Motor neuron (in vitro differentiated cells): ENCODE measurements at places on chromosomes 6 and 20. TPM values are rescaled to one million over a fixed set of nuclear protein-coding genes. Genes with fewer than 3 reads are reported as not detected.

DNA sequence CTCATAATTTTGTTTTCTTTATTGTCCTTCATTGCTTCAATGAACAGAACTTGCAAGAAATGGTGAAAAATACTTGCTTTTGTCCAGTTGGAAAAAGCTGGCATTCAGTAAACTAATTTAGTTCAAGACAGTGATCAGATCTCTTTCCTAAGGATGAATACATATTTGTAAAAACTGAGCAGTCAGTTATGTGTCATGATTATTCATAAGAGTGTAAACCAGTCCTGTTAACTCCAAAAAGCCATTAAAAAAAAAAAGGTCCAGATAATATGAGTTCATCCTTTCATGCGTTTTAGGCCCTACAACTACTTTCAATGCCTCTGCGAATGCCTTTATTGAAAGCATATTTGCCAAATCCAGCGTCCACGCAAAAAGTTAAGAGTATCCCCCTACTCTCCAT lies 609 bp downstream of the PGM3 start:
- no peak for ATAC-seq

DNA sequence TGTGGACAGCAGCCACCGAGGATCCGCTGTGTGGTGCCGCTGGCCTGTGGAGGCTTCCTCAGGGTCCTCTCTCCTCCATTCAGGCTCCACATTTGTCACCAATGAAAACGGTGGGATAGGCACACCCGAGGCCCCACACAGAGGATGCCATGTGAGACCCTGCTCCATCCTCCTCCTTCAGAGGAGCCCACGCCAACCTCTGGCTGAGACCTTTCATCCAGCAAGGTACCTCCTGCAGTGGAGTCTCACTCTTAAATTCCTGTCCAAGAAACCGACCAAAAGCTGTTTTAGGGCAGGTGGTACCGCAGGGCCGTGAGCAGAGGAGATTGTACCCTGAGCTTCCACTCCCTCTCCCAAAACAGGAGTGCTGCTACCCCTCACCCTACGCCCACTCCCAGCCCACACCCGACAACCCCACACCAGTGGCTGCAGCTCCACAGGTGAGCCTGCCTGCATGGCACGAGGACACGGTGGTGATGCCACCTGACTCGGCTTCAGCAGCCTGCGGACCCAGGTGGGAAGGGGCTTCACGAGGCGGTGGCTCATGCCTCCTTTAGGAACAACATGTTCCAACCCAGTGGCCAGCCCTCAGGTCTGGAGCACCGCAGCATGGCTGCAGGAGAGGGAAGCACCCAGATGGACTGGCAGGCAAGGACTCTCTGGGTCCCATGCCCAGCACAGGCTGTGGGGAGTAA lies 237.6 kb upstream of the AFDN start:
- no peak for ATAC-seq

DNA sequence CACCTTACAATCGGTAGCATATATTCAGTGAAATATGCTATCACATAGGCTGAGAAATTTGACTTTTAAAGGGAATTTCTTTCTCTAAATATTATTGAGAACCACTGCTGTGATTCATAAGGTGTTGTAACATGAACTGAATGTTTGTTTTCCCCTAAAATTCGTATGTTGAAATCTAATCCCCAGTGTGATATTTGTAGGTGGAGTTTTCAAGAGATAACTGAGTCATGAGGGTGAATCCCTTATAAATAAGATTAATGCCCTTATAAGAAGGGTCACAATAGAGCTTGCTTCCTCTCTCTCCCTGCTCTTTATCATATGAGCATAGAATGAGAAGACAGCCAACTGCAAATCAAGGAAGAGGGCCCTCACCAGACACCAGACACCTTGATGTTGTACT lies 64.8 kb downstream of the LMBRD1 start:
- peak; percentile 24 for ATAC-seq

GRCh38 chr6:71531006-71531405 lies 242.4 kb downstream of the OGFRL1 start:
- ATAC-seq, result no peak

The LRRC73 gene
- total RNA-seq, result 2.0 and 2.6 TPM in 2 replicates

GRCh38 chr6:44138717-44139350 lies 11.5 kb downstream of the TMEM63B start:
- no peak for ATAC-seq

The TMEM200A gene
- 9.4 and 9.5 TPM in 2 replicates for total RNA-seq

DNA sequence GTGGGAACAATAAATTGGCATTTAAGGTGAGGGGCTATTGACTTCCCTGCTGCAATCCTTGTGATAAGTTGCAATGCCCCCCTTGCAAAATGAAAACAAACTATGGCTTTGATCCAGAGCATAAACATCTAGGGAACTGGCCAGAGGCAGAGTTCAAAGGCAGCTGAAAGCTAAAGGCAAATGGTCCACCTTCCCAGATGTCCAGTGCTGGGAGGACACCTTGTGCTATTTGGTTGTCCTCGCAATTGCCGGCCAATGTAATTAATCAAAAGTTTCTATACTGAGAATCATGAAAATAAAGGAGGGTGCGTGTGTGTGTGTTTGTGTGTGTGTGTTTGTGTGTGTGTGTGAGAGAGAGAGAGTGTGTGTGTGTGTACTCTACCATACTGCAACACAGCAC lies 337.4 kb downstream of the CBLN4 start:
- no peak for ATAC-seq

GRCh38 chr20:20812136-20812535 lies 99.7 kb upstream of the RALGAPA2 start:
- ATAC-seq, result no peak

- ATAC-seq, result no peak
These were observed 280.5 kb downstream of the ADGRB3 start for GRCh38 chr6:68915586-68915985.

- no peak for ATAC-seq
These were observed 245.9 kb upstream of the HS3ST5 start for GRCh38 chr6:114588726-114589125.

DNA sequence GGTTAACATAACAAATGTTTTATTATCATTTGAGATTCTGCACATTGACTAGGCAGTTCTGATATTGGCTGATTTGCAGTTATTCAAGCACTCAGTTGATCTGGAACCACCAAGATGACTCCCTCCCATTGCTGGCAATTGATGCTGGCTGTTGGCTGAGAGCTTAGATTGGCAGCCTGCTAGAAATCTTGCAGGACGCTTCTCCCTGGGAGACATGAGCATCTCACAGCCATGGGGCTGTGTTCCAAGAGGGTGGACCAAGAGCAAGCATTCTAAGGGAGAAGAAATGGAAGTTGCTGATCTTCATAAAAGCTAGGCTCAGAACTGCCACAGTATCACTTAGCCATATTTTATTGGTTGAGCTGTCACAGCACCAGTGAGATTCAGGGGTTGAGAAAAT lies 233.4 kb upstream of the ID4 start:
- ATAC-seq, result no peak

DNA sequence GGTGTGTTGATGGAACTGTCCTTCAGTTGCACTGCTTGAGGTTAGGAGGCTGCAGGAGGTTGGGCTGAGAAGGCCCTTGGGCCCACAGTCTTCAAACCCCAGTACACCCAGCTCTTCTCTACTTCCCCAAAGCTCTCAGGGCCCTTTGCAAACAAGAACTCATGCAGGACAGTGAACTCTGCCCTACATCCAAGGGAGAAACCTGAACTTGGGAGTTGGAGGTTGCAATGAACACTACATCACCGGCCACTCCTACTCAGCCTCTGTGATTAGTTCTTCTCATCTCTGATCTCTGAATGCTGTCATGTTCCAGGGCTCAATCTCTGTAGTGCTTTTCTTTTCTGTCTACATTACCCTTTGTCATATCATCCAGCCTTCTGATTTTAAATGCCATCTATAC lies 148.5 kb upstream of the PDE7B start:
- no peak for ATAC-seq

GRCh38 chr6:24883618-24884017 lies 52.1 kb downstream of the RIPOR2 start:
- ATAC-seq, result no peak

- ATAC-seq, result peak; percentile 64
These were observed 33.4 kb downstream of the PRDM1 start for GRCh38 chr6:106119546-106119945.

The PTK7 gene
- 27.2 and 29.1 TPM in 2 replicates for total RNA-seq

DNA sequence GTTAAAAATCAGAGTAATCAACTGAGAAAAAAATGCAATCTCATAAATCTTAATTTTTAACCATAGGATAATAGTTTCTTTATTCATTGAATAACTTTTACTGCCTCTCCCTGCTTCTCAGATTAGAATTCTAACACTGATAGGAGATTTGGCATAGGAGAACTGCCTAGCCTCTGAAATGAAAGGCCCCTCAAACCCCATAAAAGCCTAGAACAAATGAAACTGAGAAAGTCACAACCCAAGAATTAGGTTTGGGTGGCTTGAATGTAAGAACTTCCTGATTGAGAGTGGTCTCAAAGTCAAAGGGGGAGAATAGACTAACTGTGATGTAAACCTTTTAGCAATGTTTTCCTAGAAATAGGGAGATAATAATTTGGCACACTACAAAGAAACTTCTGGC lies 52.2 kb downstream of the SAMD5 start:
- ATAC-seq, result no peak

GRCh38 chr6:71902261-71902660 lies 15.9 kb downstream of the RIMS1 start:
- no peak for ATAC-seq

The SMPDL3A gene
- 2.4 and 2.7 TPM in 2 replicates for total RNA-seq

GRCh38 chr20:32152421-32153155 lies 43.1 kb downstream of the TM9SF4 start:
- ATAC-seq, result no peak

DNA sequence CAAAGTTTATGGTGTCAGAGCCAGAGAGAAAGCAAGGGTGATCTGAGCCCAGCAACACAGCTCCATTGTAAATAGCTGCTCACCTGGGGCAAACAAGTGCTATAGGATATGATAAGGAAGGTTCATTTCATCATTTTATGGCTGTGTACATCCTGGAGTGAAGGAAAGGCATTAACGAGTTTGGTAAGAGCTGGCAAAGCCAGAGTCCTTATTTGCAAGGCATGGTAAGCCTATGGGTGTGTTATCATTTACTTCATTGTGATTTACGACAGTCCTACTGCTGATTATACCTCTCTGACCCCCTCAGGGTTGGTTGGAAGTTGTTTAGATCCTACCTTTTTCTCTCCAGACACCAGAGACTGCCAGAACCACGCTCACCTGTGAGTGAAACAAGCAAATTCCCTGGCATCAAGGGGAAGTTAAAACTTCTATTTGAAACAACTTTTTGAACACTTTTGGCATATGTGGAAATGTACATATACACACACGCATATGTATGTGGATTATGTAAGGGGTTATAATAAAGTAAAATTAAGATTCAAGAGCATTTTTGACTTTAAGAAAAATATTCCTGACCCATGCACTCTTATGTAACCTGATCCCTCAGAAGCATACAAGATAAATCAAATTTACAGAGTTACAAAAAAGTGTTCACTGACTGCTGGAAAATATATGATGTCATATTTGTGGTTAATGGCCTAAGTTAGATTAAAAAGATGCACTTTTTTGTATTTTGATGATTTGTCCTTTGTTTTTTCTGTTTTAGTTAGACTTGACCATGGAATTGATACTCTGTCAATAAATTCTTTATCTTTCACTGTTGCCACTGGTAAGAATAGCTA lies 40.4 kb upstream of the EDN1 start:
- no peak for ATAC-seq
